T follicular helper cell (primary cell): ENCODE measurements at places on chromosomes 5 and 9.

DNA sequence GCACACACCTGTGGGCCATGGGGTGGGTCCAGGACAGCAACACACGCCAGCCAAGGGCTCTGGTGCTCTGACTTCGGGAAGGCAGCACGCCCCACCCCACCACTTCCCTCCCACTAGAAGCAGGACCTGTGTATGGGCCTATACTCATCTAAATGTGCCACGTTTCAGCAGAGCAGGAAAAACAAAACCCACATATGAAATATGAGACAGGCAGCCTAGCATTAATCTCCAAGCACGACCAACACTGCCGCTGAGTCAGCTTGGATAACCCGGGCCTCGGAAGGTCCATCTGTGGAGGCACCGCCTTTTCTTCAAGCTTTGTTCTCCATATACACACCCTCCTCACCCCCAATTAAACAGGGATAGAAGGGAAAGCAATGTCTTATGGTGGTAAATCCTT is 203.1 kb downstream of the ROR2 start:
- DNase-seq, result no peak

GRCh38 chr9:35789541-35789940 is 1.9 kb upstream of the NPR2 start:
- no peak for DNase-seq

- no peak for DNase-seq
Measured at GRCh38 chr5:79756076-79756475, 66.4 kb downstream of the CMYA5 start.

DNA sequence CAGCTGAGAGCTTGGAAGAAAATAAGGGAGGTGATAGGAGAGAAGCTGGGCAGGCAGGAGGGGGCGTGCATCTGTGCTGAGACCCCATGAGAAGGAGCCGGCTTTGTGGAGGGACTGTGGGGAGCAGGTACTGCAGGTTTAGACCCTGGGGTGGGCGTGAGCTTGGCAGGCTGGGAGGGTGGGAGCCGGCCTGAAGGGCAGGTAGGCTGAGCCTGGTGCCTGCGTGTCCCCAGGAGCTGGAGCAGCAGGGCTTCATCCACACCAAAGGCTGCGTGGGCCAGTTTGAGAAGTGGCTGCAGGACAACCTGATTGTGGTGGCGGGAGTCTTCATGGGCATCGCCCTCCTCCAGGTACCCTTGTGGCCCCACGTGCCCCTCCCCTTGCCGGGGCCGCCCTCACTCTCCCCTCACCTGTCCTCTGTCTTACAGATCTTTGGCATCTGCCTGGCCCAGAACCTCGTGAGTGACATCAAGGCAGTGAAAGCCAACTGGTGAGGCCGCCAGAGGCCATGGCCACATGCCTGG is 9.2 kb downstream of the TSPAN17 start:
- DNase-seq, result no peak

DNA sequence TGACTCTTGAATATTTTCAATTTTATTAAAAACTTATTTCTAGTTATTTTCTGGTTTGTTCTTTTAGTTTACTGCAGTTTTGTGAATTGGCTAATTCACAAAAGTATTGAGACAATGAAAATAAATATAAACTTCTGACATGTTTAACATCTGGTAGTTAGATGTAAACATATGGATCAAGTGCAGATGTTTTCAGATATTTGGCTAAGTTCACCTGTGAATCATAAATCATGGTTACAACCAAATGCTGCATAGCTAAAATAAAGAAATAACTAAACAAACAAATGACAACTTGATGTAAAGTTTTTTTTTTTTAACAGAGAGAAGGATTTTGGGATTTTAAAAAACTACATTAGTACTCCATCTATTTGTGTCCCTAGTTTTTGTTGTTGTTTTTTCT is 484.6 kb downstream of the SLCO4C1 start:
- DNase-seq, result no peak

DNA sequence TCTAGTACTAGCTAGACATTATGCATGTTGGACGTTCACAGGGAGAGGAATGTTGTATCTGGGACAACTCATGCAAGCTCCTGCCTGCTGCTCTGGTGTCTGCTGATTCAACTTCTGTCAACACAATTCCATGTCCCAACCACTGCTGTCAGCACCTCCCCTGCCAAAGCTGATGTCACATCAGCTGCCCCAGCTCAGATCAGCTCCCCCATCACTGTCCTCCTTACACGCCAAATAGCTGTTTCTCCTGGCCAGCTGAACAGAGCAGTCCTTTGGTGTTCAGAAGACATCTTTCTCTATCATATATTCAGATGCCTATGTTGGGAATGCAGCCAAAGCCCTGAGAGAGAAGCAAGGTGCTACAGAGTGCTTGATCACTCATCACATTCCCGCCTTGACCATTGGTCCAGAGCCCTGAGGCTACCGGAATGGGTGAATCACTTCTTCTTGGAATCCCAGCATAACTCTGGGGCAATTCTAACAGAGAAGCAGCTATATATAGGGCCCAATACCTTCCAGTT is 223.3 kb downstream of the SEC61B start:
- DNase-seq, result no peak

- DNase-seq, result no peak
Measured at GRCh38 chr5:168809218-168809617, 230.1 kb upstream of the PANK3 start.

- no peak for DNase-seq
Measured at GRCh38 chr5:137281201-137281600, 217.9 kb downstream of the SPOCK1 start.

- no peak for DNase-seq
Measured at GRCh38 chr9:71279151-71279739, 157.8 kb upstream of the TRPM3 start.

- DNase-seq, result peak; percentile 34
Measured at GRCh38 chr5:142151436-142152383, 43.1 kb downstream of the NDFIP1 start.

DNA sequence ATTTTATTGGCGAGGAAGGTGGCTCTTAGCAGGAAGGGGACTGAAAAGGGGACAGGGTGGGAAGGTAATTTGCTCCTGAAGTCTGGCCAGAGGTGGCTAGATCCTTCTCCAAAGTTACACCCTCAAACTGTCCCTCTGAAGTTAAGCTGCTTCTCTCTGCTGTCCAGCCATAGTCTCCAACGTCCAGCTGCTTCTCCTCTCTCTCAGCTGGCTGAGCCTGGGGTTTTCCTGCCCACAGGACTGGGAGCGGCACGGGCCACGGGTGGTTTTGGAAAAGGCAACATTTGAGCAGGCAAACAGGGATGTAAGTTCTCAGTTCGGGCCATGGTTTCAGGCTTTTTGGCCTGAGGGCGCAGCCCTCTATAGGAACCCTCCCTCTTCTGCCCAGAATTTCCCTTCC is 128.3 kb downstream of the YIPF5 start:
- DNase-seq, result no peak

- DNase-seq, result no peak
Measured at GRCh38 chr9:110443146-110443865, 105.6 kb upstream of the TXNDC8 start.

- no peak for DNase-seq
Measured at GRCh38 chr5:115100319-115100955, 69.3 kb downstream of the TRIM36 start.

- no peak for DNase-seq
Measured at GRCh38 chr5:179186801-179187200, 126.6 kb downstream of the ZNF354C start.

DNA sequence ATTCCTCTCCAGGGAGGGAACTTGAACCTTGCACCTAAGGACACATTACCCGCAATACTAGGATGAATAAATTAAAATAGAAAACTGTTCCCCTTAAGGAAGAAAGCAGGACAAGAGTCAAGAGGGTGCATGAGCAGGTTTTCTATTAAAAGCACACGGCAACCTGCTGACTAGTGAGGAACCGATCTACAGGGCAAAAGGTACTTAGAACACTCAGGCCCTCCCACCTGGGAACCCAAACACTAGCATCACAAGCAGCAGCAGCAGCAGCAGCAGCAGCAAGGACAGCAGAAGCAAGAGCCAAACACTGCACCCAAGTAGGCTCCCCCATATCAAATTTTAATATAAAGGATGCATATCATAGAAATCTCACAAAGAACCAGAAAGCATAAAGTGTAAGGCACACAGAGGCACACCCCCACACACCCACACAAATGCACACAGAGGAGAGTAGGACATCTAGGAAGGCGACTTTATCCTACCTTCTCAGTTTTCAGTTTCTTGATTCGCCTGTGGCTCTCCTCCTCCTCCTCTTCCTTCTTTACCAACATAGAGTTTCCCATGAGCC is 2.8 kb downstream of the ZNF608 start:
- DNase-seq, result no peak

DNA sequence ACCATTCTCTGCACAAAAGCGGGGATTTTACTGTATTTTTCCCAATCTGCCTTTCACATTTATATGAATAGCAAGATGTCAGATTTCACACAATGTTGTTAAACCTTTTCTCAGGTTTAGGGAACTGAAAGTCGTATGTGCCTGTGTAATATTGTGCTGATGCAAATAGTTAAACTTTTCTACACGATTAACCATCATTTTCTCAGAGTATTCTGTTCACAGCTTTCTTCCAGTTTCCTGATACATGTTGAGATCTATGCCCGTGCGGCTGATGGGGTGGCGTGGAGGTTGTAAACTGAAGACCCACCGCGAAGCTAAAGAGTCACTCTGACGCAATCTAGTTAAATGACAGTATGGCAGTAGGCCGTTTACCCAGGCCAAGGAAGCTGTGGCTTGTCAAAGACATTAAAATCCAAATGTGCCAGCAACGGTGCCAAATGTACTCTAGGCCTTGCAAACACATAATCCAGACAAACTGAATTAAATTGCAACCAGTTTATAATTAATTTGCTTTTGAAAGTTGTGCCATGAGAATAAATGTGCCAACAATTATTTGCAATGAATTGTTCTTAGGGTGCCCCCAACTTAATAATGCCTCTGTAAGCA is 145.7 kb downstream of the EBF1 start:
- DNase-seq, result no peak

DNA sequence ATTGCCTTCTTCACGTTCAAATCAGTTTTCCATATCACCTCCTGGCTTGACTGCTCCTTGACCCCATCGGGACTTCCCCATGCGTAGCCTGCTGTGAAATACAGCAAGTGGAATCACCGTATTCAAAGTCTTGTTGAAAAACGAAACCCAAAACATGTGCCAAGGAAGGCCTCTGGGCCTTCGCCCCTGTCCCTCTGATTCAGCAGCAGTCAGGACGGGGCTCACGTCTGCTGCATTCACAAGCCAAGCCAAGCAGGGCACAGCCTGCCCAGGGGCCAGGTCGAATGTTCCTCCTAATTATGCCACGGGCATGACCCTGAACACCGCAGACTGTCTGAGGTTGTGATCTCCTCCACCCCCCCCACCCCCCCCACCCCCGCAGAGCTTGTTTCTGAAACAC is 960 bp upstream of the CTNND2 start:
- DNase-seq, result no peak

DNA sequence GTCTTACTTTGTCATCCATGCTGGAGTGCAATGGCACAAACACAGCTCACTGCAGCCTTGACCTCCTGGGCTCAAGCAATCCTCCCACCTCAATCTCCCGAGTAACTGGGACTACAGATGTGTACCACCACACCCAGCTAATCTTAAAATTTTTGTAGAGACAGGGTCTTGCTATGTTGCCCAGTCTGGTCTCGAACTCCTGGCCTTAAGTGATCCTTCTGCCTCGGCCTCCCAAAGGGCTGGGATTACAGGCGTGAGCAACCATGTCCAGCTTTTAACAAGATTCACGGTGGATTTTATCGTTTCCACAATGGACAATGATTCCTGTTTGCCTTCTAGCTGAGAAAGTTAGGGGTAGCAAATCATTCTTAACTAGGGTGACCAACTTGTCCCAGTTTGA is 165.9 kb downstream of the ZNF608 start:
- no peak for DNase-seq

DNA sequence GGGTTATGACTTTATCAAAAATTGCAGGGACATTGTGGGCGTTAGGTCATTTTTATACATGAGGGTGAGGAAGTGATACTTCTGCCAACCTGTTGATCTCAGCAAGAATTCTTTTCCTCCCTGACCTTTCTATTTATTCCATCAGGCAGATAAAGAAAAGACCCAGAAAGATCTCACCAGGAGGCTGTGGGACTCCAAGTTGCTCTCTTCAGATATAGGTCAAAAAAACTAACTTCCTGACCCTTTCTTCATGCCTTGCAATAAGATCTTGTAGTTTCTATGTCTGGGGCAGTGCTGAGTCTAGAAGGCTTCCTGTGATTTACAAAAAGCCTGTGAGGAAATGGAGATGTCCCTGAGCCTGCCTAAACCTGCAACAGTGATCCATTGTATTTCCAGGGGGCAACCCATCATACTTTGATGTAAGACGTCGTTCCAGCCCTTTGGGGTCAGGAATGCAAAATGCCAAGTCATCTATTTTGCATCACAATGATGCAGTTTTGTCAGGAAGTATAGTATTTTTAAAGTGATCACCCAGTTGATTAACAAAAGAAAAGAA is 22.0 kb upstream of the PIK3R1 start:
- DNase-seq, result no peak

DNA sequence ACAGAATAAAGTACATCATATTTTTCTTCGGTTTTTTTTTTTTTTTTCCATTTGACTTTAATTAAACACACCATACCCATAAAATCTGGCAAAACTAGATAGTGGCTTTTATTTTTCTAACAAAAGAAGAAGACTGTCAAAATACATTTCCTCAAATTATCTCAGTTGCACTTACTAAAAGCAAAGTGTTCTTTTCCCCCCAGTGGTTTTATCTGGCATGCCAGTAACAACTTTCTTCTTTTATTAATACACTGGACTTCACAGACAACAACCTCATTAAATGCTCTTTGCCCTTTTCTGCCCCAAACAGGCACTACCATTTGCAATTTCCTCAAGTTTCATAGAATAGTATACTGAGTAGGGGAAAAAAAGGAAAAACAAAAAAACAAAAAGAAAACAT is 1792.3 kb downstream of the EFNA5 start:
- no peak for DNase-seq

DNA sequence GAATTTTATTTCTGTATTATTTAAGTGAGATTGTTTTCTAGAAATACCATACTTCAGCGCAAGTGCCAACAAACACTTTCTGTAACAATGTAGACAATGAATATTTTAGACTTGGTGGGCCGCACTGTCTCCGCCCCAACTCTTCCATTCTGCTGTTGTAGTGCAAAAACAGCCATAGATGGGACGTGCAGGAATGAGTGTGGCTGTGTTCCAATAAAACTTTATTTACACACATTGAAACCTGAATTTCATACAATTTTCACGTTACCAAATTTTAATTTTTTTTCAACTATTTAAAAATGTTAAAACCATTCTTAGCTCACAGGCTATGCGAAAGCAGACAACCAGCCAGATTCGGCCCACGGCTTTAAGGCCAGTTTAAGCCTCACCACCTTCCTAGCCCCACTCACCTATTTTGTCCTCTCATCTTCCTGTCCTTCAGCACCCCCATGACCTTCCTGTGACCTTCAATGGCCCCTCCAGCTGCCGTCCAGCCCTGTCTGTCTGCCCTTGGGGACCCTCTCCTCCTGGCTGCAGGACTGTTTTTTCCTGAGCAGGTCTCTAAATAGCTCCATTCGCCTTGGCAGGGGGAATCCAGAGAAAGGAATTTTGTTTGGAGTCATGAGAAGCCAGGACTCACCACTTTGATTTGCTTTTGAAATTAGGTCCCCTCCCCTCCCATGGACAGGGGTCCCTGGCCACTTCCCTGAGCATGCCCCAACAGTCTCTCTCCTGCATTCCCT is 11.2 kb upstream of the ANXA6 start:
- DNase-seq, result no peak
